ENCODE measurements at places on chromosomes 7 and 10. TPM values are rescaled to one million over a fixed set of nuclear protein-coding genes. Genes with fewer than 3 reads are reported as not detected.

PHKG1 gene
- total RNA-seq, result 10.9 TPM

GRCh38 chr10:31975157-31975765 lies 46.6 kb upstream of the ARHGAP12 start:
- DNase-seq, result no peak

SPDYE5 gene
- total RNA-seq, result not detected

OR2A1 gene
- 0.14 TPM for total RNA-seq

GRCh38 chr10:116440330-116441030 lies 12.8 kb downstream of the PNLIPRP3 start:
- DNase-seq, result no peak

DNA sequence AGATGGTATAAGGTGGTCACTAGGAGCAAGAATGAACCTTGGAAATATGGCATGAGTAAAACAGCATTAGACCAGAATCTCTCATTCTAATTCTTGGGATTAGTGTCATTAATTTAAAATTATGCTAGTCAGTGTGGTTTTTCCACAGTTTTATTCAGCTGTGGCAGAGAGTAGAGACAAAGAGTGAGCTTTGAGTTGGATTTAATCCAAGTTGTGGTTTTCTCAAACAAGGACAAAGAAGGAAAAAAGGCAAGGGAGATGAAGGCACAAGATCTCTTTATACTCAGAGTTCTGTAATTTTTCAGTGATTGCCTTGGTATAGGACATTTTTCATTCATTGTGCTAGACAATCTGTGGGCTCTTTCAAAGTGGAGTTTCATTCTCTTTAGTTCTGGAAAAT lies 28.2 kb upstream of the AKAP9 start:
- no peak for DNase-seq
